HT-29 (cell line): ENCODE measurements at places on chromosomes 5 and 9.

DNA sequence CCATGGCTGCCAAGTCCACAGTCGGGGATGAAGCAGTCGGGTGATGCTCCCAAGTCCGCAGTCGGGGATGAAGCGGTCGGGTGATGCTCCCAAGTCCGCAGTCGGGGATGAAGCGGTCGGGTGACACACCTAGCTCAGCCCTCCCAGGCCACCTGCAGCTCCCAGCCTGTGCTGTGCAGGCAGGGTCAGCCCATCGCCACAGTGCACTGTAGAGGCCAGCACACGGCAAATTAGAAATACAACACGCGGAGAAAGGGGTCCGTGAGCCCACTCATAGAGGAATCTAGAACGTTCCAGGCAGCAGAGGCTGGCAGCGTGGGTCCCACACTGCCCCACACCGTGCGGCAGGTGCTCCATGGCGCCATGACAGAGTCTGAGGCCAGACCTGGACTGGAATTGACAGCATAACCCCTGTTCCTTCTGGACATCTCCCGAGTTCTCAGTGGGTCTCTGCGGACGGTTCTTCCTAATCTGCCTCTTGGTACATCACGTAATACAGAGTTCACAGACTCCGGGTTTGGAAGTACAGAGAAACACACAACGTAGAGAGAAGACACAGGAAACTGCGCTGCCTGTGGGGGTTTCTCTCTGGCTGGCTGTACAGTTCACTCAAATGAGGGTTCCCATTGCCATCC is 7.7 kb upstream of the EXOC3 start:
- DNase-seq, result no peak

- DNase-seq, result no peak
These were observed 496 bp downstream of the CXCL14 start for GRCh38 chr5:135578305-135578684.

- DNase-seq, result peak; percentile 9
These were observed 19.1 kb downstream of the GFI1B start for GRCh38 chr9:132997591-132997990.

- no peak for DNase-seq
These were observed 133.7 kb downstream of the PLPPR1 start for GRCh38 chr9:101162231-101162630.

- no peak for DNase-seq
These were observed 1.7 kb downstream of the FOXD1 start for GRCh38 chr5:73446631-73447529.

GRCh38 chr5:163473635-163474243 is 13.3 kb downstream of the HMMR start:
- no peak for DNase-seq

- peak; percentile 68 for DNase-seq
These were observed at the start of gene PANK3 for GRCh38 chr5:168578538-168579487. Gene PANK3, minus strand, starts transcription at chr5:168579368. Its CDS starts 85 bp downstream, at chr5:168579283.

- DNase-seq, result peak; percentile 79
These were observed 1.1 kb upstream of the MAN2A1 start for GRCh38 chr5:109688630-109688969.

DNA sequence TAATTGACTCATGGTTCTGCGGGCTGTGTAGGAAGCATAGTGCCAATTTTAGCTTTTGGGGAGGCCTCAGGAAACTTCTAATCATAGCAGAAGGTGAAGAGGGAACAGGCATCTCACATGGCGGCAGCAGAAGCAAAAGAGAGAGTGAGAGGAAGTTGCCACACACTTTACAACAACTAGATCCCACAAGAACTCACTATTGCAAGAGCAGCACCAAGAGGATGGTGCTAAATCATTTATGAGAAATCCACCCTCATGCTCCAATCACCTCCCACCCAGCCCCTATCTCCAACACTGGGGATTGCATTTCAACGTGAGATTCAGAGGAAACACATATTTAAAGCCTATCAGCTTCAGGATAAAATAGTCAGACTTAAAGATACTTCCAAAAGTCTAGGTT is 36.1 kb upstream of the LPAR1 start:
- no peak for DNase-seq

DNA sequence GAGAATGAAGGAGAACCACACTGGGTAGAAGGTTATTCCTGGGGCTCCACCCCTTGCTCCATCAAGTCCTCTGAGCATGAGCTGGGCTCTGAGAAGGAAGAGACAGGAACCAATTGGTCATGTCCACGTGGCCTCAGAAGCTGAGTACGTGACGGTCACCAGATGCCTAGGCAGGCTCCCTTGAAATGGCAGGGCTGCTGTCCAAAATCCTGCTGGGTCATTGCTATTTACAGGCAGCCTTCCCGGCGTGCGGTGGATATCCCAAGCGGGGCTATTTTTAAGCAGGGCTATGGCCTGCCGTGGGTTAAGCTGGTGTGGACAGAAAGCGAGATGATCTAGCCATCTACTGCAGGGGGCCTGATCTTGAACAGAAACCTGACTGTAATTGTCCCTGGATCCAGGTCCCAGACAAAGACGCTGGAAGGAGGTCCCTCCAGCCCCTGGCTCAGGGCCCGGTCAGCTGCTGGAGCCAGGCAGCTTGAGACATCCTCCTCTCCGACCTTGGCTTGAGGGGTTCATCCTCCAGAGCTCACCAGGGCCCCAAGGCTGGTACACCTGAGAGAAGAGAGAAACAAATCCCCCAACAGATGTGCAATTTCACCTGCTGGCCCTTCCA is 550 bp upstream of the CKMT2 start:
- no peak for DNase-seq

DNA sequence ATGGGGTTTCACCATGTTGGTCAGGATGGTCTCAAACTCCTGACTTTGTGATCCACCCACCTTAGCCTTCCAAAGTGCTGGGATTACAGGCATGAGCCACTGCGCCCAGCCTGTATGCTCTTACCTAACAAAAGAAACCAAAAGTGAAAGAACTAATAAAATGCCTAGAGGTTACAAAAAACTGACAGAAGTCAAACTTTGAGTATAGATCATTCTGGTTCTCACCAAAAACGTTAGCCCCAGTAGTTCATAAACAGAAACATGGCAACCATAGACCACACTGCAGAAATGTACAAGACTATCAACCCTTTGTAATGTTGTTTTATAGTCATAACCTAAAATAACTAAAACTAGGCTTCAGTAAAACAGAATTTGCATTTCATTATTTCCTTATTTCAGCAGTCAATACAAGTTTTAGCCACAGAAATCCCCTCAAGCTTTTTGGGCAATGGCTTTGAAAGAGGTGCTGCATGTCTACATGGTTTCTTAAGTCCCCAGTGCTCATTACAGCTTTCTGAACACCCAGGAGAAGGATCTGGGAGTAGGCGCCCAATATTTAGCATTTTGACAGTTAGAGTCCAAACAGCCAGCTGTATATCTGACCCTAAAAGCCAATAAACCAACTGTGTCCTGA is 72.5 kb downstream of the EPB41L4A start:
- no peak for DNase-seq

GRCh38 chr9:21077781-21078180 is at the start of gene IFNB1:
Gene IFNB1, minus strand, starts transcription at chr9:21077942. Its CDS starts 73 bp downstream, at chr9:21077869.
- no peak for DNase-seq

- DNase-seq, result peak; percentile 99
These were observed 31.6 kb downstream of the ANXA2R start for GRCh38 chr5:43008363-43009153.

- DNase-seq, result no peak
These were observed 355.3 kb downstream of the TMEM232 start for GRCh38 chr5:110371011-110371724.

DNA sequence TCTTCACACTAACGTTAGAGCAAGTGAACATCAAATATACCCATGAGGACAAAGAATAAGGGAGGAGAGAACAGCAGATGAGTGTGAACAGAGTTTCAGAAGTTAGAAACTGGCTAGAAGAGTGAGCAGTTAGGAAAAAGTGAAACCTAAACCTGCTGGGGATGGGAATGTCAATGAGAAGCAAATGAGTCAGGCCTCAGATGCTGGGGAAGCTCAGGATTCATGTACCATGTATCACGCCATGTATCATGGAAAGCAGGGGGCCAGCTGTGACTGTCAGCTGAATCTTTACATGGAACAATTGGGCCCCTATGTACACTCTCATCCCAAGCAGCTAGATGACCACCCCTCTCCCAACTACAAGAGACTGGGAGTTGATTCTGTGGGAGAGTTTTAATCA is 16.2 kb downstream of the GDF9 start:
- no peak for DNase-seq

DNA sequence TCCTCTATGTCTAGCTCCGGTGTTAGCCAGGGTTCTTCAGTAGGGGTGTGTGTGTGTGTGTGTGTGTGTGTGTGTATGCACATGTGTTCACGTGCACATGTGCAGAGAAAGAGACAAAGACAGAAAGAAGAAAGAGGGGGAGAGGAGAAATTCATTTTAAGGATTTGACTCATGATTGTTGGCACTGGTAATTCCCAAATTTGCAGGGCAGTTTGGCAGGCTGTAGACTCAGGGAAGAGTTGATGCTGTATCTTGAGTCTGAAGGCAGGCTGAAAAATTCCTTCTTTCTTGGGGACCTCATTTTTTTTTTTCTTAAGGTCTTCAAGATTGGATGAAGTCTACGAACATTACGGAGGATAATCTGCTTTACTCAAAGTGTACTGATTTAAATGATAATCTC is 335.7 kb downstream of the NSG2 start:
- no peak for DNase-seq

DNA sequence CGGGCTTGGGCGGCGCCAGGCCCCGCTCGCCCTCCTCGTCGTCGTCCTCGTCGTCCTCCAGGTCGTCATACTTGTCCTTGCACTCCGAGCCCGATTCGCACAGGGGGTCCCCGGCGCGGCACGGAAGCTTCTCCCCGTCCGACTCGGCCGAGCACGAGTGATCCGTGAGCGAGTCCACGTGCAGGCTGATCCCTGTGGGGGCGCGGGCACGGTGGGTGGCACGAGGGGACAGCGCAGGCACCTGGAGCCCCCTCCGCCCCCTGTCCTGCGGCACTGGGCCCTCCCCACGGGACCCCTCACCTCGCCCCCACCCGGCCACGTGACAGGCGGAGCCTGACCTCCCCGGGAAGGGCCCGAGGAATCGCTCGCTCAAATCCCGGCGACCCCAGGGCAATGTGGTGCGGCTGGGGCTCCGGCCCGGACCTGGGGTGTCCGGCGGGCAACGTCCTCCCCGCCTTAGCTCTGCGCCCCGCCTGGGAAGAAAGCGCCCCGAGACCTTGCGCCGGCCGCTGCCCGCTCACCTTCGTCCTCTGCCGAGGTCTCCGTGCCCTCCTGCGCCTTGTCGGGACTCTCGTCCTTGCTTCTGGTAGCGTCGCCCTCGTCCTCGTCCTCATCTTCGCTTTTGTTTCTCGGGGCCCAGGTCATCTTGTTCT is 2.5 kb downstream of the IRX2 start:
- DNase-seq, result no peak

- no peak for DNase-seq
These were observed 175.5 kb downstream of the ANXA1 start for GRCh38 chr9:73327149-73327548.

DNA sequence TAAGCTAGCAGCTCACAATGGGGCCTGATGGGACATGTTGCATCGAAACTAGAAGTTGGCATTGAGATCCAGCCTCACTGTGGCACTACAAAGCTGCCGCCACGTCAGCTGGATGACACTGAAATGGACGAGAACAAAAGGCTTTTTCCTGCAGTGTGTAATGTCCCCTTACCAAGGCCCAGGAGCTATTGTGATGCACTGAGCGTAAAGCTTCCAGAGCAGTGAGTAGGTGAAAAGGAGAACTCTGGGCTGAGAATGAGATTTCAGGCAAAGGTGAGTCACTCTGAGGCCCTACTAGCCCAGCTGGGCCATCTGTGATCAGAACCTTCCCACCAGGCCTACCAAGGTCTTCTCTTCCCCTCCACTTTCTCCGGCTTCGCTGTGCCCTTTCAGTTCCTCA is 528.1 kb upstream of the KLF4 start:
- no peak for DNase-seq

GRCh38 chr5:23930985-23931384 is 423.6 kb downstream of the PRDM9 start:
- DNase-seq, result peak; percentile 12

DNA sequence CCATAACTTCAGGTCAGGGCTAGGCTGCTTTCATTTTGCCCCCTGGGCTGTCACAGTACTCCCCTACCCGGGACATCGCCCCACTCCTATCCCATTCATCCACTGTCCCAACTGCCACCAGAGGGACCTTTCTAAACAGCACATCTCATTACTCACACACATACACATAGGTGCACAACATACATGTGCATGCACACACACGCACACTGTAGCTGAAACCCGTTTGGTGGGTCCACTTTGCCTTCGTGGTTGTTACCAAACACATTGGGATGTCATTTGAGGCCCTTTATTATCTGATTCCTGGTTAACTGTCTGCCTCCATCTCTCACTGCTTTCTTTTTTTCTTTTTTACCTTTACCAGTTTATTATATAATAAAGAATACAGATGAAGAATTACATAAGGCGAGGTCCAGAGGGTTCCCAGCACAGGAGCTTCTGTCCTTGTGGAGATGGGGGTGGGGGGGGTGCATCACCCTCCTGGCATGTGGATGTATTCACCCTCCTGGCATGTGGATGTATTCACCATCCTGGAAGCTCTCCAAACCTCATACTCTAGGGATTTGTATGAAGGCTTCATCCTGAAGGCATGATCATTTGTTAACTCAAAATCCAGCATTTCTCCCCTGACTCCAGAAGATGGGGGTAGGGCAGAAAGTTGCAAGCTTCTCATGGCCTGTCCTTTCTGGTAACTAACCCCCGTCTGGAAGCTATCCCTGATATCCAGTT is 186.0 kb downstream of the GOLPH3 start:
- DNase-seq, result no peak

DNA sequence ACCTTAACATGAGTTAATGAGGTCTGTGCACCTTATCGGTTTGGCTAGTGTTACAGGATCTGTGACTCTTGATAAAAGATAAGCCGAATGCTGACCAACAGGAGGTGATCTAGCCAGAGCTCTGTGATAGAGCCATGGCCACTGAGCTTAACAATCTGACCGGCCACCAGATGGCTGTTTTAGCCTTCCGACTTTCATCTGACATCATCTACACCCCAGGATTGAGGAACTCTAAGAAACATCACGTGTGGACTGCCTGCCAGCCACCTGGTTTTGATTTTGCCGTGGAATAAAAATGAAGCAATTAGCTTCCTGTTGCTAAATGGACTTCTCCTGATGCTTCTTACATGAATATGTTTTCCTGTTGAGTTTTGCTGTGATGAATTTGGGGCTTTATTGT is 281.3 kb downstream of the CEMIP2 start:
- peak; percentile 48 for DNase-seq

- no peak for DNase-seq
These were observed 72.8 kb downstream of the SHB start for GRCh38 chr9:37995961-37996818.

DNA sequence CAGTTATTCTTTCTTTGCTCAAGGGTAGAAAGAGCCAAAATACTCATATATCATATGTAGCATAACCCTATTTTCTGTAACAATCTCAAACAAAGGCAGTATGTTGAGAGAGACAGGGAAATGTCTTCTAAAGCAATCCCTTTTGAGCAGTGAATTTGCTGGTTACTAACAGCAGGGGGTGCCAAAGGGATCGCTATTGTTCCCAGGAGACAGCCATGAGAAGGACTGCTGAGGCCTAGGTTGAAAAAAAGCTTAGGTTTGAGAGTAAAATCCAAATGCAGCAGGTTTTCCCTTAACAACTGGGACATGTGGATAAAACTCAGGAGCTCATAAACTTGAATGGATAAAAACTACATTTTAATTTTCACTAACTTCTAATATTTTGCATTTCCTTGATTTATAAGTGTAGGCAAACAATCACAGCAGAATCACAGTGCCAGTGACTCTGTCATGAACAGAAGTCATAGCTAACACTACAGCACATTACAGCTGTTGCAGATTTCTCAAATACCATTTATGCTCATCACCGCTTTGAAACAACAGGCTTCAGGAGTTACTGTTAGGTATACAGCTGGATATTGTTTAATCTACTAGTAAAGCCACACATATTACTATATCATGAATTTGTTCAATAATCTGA is 148.4 kb downstream of the MAPKAP1 start:
- DNase-seq, result peak; percentile 80

- no peak for DNase-seq
These were observed 87.2 kb downstream of the MRPS27 start for GRCh38 chr5:72232838-72233237.
